ENCODE measurements at places on chromosomes 7 and 10. TPM values are rescaled to one million over a fixed set of nuclear protein-coding genes. Genes with fewer than 3 reads are reported as not detected.

DNA sequence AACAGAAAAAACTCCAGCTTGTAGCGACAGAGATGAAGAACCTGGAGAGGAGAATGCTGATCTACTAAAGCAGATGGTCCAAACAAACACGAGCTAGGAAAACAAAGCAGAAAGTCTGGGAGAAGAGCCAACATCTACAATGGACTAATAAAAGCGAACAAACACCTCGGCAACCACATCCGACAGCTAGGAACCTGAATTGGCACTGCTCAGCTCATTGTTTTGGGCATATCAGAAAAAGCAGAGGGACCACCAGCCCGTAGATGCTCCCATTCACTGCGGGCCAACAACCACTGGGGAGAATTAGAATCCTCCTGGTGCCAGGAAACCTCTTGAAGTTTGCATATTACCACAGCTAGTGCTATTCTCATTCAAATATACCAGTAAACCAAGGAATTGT lies 204.7 kb downstream of the NXPH1 start:
- H3K4me1 ChIP-seq = no peaks in the 10 kb centered on the region
- no peak overlapping the region for H3K4me3 ChIP-seq
- H3K27me3 ChIP-seq = no peaks in the 10 kb centered on the region
- DNase-seq = no peak
- H3K36me3 ChIP-seq = no peaks in the 10 kb centered on the region
- H3K27ac ChIP-seq = no peak overlapping the region

DNA sequence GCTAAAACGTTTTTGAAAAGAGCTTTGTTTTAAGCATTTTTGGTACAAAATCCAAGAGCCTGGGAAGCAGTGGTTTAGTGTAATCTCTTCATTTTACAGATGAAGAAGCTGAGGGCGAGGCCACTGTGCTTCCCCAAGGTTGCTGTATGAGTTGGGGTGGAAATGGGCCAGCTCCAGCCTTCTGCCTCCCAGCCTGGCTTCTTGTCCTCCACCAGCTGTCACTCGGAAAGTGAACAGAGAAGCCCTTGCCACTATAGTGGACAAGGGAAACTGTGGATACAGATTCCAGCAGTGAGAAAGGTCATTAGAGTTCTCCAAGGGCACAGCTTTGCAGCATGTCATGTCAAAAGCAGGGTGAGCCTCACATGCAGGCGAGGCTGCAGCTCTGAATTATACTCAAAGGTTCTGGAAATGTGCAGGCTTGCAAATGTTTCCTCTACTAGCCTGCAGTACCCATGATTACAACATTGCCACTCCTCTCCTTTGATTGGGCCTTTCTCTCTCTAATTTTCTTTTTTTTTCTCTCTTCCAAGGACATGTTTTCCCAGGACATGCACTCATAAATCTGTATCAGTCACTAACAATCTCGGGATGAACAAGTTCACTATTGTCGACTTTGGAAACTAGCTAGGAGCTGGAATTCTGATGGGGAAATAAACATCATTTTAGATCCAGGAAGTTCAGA lies 33.0 kb downstream of the BAMBI start:
- DNase-seq = no peak
- H3K27me3 ChIP-seq = no peaks in the 10 kb centered on the region
- H3K4me3 ChIP-seq = no peak overlapping the region
- peaks cover 4% of the 10 kb centered on the region for H3K4me1 ChIP-seq
- no peak overlapping the region for H3K27ac ChIP-seq

DNA sequence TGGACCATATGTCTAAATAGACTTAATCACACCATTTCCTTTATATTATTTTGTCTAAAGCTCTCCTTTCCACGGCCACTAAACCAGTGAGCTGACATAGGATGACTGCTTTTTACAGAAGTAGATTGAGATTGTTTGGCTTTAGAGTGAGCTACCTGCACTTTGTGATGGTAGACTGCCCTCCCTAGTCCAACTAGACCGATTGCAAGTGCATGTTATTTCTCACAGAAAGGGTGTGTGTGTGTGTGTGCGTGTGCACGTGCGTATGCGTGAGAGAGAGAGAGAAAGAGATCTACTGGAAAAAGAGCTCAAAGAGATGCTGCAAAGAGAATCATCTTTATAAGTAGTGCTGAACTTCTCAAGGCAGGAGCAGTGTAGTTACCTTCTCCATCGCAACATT lies 60.7 kb downstream of the VCL start:
- no peak overlapping the region for H3K27ac ChIP-seq
- H3K36me3 ChIP-seq = peaks cover 5% of the 10 kb centered on the region
- peaks cover 2% of the 10 kb centered on the region for H3K27me3 ChIP-seq
- no peak overlapping the region for H3K4me3 ChIP-seq
- DNase-seq = no peak

GRCh38 chr7:114508086-114508485 lies 93.5 kb downstream of the FOXP2 start:
- no peak for DNase-seq
- H3K4me1 ChIP-seq = peaks cover 3% of the 10 kb centered on the region
- no peaks in the 10 kb centered on the region for H3K36me3 ChIP-seq
- H3K27ac ChIP-seq = no peak overlapping the region

DNA sequence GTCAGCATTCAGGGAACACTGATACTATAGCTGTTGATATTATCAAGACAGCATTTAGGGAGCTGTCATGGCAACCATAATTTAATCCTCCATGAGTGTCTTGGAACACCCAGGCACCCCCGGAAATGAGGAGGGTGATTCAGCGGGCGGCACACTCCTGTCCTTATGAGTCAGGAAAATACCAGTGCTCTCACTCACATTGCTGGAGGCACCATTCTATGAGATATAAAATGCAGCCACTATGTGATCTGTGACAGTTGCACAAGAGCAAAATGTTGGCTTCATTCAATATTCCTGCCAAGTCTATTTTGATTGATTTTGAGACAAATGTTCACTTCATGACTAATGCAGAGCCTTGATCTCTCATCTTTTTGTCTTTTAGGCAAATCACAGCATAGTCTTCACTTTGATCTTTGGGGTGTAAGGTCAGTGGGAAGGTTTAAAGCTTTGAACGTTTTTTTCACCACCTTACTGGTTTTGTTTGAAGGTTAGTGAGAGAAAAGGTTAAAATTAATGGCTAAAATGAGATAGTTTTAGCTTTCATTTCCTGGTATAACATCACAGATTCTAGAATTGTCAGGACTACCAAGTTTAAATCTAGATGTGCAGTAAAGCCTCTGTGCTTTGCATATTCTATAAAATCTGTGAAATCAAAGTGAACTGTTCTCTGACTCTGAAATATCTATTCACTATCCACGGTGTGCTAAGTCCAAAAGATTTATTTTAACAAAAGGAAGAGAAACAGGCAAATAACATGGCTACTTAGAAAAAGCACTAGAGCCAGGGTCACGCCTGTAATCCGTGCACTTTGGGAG lies 12.4 kb upstream of the ARHGAP12 start:
- H3K27me3 ChIP-seq = no peaks in the 10 kb centered on the region
- H3K36me3 ChIP-seq = no peaks in the 10 kb centered on the region
- no peak overlapping the region for H3K27ac ChIP-seq
- no peak overlapping the region for H3K4me3 ChIP-seq

DNA sequence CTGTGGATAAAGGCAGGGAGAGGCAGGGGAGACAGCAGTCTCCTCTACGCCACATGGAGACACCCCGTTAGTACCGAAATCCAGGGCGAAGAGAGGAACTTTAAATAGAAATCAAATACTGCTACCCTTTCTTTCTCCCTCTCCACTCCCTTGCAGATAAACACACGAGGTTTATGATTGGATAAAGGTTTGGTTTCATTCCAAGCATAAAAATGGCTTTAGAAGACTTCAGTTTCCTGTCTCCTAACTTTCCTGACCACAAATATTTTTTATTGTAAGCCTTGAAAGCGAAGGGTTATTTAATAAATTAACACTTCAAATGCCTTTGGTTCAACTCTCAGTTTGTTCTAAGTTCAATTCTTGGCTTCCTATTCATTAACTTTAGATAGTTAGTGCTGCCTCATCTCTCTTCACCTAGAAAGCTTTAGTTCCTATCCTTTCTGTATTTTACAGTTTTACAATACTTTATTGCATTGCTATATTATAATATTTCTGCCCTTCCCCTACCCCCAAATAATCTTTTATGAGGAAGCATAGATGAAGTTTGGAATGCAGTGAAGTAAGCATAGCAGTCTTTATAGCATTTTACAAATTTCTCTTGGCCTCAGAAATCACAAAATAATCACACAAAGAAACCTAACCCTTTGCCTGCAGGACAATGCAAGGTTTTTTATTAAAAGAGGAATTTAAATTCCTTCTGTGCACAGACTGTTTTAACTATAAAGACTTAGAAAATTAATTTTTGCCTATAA lies 31.5 kb upstream of the ARID5B start:
- H3K27ac ChIP-seq = no peak overlapping the region
- H3K4me3 ChIP-seq = no peak overlapping the region
- no peaks in the 10 kb centered on the region for H3K36me3 ChIP-seq
- DNase-seq = no peak
- H3K27me3 ChIP-seq = no peaks in the 10 kb centered on the region
- no peaks in the 10 kb centered on the region for H3K4me1 ChIP-seq

GRCh38 chr7:102463841-102464576 lies 654 bp downstream of the ALKBH4 start:
- H3K27ac ChIP-seq = peak overlapping the region; percentile 89
- H3K27me3 ChIP-seq = peaks cover 9% of the 10 kb centered on the region
- H3K36me3 ChIP-seq = no peaks in the 10 kb centered on the region
- H3K4me3 ChIP-seq = peak overlapping the region; percentile 96
- DNase-seq = no peak

DNA sequence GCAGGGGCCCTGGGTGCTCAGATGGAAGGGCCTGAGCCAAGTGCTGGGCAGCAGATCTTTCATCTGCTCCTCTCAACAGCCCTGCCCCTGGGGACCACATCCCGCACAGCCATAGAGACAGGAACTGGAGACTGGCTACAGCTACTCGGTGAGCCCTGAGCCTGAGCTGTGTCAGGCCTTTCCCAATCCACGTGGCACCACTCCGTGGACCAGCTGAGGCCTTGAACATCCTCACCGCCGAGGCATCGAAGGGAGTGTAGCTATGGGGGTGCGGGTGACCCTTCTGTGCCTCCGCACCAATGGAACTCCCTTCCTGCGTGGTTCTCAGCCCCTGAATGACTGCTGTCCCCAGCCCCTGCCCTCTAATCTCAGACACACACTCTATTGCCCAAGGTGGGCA lies 362.7 kb upstream of the SHH start:
- no peaks in the 10 kb centered on the region for H3K36me3 ChIP-seq
- no peak overlapping the region for H3K4me3 ChIP-seq
- H3K27me3 ChIP-seq = peaks cover 7% of the 10 kb centered on the region
- H3K27ac ChIP-seq = no peak overlapping the region

- H3K4me1 ChIP-seq = no peaks in the 10 kb centered on the region
- no peak overlapping the region for H3K27ac ChIP-seq
- no peaks in the 10 kb centered on the region for H3K36me3 ChIP-seq
These were observed 613.8 kb downstream of the ZWINT start for GRCh38 chr10:55747244-55747643.

DNA sequence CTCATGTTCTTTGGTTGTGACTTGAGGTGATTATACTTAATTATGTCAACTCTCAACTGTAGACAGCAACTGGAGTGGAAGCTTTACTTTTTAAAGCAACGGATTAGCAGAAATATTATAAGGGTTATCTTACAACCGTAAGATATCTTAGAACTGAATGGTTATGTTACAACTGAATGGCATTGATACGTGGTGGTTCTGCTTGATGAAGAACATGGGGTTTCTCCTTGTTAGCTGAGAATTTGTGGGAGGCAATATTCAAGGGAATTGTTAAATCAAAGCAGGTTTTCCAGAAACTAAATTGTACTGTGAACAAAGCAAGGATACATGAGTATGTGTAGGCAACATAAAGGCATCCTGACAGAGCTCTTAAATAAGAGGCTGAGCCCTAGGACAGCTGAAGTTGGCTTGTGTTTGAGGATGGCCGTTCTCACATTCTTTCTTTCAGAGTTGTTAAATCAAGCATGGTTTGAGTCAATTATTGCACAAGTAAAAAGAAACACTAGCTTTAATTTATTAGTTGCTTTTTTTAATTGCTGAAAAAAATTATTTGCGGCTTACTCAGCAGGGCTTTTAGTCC lies 350.0 kb downstream of the PLXDC2 start:
- no peaks in the 10 kb centered on the region for H3K36me3 ChIP-seq
- H3K4me3 ChIP-seq = no peak overlapping the region
- no peaks in the 10 kb centered on the region for H3K27me3 ChIP-seq

- peaks cover 6% of the 10 kb centered on the region for H3K27me3 ChIP-seq
- H3K27ac ChIP-seq = no peak overlapping the region
- DNase-seq = no peak
- H3K36me3 ChIP-seq = peaks cover 16% of the 10 kb centered on the region
These were observed 15.1 kb downstream of the GCK start for GRCh38 chr7:44173911-44174693.

DNA sequence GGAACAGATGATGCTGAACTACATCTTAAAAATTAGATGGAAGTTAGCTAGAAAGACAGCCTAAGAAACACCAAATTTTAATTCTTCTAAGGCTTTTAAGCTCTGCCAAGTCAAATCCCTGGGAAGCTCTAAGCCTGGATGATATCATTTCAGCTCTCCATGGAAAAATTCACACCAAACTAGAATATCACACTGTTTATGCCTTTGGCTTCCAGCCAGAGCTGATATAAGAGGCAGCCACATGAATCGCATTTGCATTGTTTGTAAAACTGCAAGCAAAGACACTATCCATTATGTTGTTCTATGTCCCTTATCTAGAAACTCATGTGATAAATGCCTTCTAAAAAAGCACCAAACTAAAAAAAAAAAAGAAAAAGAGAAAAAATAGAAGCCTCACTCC lies 430.4 kb downstream of the GRID1 start:
- no peak overlapping the region for H3K27ac ChIP-seq
- peaks cover 4% of the 10 kb centered on the region for H3K27me3 ChIP-seq
- H3K4me1 ChIP-seq = no peaks in the 10 kb centered on the region

- peaks cover 4% of the 10 kb centered on the region for H3K27me3 ChIP-seq
- H3K4me3 ChIP-seq = no peak overlapping the region
- H3K27ac ChIP-seq = no peak overlapping the region
- H3K4me1 ChIP-seq = no peaks in the 10 kb centered on the region
- H3K36me3 ChIP-seq = peaks cover 10% of the 10 kb centered on the region
These were observed 112.6 kb upstream of the TBX20 start for GRCh38 chr7:35366167-35367155.

- no peak overlapping the region for H3K27ac ChIP-seq
- H3K4me3 ChIP-seq = no peak overlapping the region
- H3K36me3 ChIP-seq = peaks cover 4% of the 10 kb centered on the region
- DNase-seq = no peak
These were observed 83.7 kb downstream of the USP6NL start for GRCh38 chr10:11527691-11528255.

- H3K27ac ChIP-seq = no peak overlapping the region
- no peaks in the 10 kb centered on the region for H3K36me3 ChIP-seq
- H3K4me1 ChIP-seq = peaks cover 6% of the 10 kb centered on the region
- no peak overlapping the region for H3K4me3 ChIP-seq
These were observed 92.9 kb downstream of the CPED1 start for GRCh38 chr7:121081327-121081936.

- H3K27ac ChIP-seq = peak overlapping the region; percentile 85
- peak overlapping the region; percentile 63 for H3K4me3 ChIP-seq
- peaks cover 3% of the 10 kb centered on the region for H3K27me3 ChIP-seq
- H3K36me3 ChIP-seq = no peaks in the 10 kb centered on the region
These were observed 98.2 kb downstream of the BTRC start for GRCh38 chr10:101452176-101452575.

Gene EEPD1
- 63.9 TPM for total RNA-seq

Gene ASB10
- total RNA-seq = not detected

Gene GBF1
- total RNA-seq = 71.6 TPM

Gene SPDYE6
- not detected for total RNA-seq

Gene FAM25A
- not detected for total RNA-seq

Gene IGF2BP3
- 47.0 TPM for total RNA-seq

Gene HTR5A
- total RNA-seq = 0.20 TPM

Gene KLF6
- 88.6 TPM for total RNA-seq

Gene ST7
- 107 TPM for total RNA-seq

Gene OR6B1
- not detected for total RNA-seq

Gene PLCE1
- 0.25 TPM for total RNA-seq

Gene OR9A2
- not detected for total RNA-seq

Gene ETV1
- 51.8 TPM for total RNA-seq
